ENCODE measurements at places on chromosomes 1 and 21. TPM values are rescaled to one million over a fixed set of nuclear protein-coding genes. Genes with fewer than 3 reads are reported as not detected.

DNA sequence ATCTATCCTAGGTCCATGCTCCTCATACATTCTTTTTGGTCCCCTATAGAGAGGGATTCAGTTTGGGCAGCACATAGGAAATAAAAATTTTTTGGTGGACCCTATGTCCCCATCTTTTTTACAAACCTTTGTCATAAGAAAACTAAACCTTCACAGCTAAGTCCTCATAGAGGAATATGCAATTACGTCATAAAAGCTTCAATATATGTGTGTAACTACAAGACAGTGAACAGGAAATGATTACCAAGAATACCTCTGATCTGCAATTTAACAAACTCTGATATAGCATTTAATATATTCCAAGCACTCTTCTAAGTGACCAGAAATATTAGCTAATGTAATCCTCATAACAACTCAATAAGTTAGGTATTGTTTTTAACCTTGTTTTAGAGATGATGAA, 6.3 kb upstream of the DENND2C start:
- DNase-seq, result no peak

The CYP4X1 gene
- total RNA-seq, result 0.78 TPM

- no peak for DNase-seq
Measured at GRCh38 chr1:3370856-3371703, 83.4 kb upstream of the ARHGEF16 start.

The KDM5B gene
- 75.0 TPM for total RNA-seq

The FAM110D gene
- total RNA-seq, result 2.8 TPM

DNA sequence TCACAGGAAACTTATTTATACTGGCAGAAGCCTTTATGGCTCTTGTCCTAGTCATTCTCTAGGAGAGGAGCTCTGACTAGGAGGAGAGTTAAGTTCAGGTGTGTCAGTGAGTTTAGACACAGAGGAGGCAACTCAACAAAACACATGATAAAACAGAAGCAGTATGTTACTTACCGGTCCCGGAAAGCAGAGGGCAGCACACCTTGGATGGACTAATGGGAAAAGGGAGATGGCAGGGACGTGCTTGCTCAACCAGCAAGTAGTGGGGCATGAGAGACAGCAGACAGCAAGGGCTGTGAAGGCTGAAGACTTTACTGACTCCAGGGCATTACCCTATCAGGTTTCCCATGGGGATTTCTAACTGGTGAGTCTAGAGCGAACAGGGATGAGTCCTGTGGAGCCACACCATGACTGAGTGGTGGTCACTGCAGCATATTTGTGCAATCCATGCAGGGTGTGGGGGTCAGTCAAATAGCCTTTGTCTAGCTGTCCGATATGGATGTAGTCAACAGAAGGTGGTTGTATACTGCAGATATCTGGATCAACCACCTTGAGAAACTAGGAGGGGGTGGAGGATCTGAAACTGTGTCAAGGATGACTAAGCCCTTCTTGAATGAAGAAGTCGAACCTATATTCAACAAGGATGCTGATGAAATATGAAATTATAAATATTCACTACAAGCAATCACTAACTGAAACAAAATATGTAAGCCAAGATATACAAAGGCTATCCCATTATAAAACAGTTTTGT, 596.3 kb upstream of the CHRM3 start:
- DNase-seq, result no peak

DNA sequence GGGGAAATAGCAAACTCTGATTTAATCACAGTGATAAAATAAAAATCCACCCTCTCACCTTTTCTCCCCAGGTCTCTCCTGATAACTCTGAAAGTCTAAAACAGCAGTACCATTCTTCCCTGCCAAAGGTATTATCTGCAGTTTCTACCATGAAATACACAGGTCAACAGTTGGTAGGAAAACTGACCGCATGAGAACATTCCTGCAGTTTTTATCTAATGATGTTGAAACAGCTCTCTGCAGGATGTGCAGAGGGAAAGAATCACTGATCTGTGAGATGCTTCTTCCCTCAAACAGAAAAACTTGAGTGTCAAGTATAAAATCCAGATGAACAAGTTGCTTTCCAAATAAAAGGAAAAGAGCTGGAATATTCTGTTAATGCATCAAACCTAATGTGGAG, 39.1 kb downstream of the KCNJ6 start:
- DNase-seq, result no peak

DNA sequence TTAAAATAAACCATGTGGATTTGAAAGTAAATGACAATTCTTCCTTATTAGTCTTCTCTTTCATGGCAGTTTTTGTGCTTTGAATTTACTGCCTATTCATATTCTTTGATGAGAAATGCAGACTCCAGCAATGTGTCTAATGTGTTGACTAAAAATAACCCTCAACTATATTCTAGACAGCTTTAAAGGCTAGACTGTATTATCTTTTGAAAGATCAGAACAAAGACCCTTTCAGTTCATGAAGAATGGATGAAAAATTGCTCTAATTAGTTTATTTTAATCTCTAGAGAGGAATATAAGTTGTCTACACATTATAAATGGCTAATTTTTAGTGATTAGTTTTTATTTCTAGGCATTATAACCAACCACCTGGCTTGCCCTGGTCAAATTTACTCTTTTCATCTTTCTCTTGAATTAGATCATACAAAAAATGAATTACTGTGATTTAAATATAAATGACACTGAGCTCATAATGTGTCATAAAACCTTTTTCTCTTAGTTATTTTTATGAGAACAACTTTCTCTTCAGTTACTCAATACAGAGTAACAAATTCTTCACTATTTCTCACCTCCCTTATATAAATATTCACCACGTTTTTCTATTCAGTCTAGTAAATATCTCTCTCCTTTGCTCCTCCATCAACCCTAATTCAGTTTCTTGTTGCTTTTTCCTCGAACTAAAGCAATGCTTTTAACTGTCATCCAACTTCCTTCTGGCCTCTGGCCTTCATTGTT, 428.5 kb upstream of the TMPRSS15 start:
- no peak for DNase-seq

GRCh38 chr1:32967888-32968568, 3.4 kb upstream of the RNF19B start:
- no peak for DNase-seq

- no peak for DNase-seq
Measured at GRCh38 chr1:98452162-98452561, 209.4 kb upstream of the SNX7 start.

DNA sequence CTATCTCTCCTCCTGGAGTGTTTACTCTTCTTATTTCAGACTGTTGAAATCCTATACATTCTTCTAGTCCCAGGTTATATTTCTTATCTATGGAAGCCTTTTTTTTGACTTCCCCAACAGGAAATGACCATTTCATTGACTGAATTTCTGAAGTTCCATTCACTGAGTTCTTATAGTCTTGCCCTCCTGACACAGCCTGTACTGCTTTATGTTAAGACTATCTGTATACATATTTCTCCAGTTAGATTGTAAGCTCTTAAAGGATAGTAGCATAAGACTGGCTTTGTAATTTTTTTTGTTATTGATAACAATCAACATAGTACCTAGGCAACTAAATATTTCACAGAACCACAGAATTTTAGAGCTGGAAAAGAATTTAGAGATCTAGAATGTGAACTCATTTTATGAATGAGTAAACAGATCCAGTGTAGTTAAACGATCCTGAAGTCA, 14.9 kb upstream of the MACF1 start:
- no peak for DNase-seq

The RER1 gene
- total RNA-seq, result 172 TPM

GRCh38 chr1:207251066-207251465, 70.4 kb upstream of the CD55 start:
- no peak for DNase-seq

DNA sequence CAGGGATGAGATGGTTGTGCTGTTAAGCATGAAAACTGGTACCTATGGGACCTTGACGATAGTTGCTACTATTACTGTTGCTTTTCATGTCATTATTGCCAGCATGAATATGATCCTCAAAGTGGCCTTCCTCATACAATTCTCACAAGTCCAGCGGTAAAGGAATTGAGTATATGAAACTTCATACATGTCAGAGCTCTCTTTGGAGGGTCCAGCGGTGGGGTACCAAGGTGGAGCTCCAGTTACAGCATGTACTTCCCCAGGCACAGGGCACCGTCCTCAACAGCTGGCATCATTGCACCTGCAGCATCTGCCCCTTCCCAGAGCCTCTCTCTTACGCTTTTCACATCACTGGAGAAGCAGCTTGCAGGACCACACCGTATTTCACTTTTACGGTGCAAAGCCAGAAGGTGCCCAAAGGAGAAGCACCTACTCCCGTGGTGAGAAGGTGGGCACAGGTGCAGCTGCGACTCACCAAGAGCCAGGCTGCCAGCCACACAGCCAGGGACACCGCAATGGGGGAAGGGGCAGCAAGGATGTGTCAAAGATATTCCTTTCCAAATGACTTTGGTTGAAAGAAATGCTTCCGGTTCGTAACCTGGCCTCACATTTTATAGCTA, 166.4 kb upstream of the IRF2BP2 start:
- DNase-seq, result no peak

GRCh38 chr1:231800108-231800507, 173.5 kb downstream of the DISC1 start:
- no peak for DNase-seq

DNA sequence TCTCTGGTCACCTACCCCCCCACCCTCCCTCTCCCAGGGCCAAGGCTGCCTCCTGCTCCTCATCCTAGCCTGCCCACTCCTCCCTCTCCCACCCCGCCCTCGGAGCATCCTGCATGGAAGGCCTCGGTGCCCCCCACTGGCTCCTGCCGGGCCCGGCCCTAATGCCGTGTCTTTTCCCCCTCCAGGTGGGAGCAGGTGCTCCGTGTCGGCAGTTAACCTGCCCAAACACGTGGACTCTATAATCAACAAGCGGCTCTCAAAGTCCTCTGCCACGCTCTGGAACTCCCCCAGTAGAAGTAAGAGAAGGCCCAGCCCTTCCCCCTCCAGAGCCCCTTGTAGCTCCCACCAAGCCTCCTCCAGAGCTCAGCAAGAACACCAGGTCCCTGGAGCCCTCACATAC, 18.8 kb downstream of the MAP7D1 start:
- DNase-seq, result no peak

The REN gene
- total RNA-seq, result not detected

DNA sequence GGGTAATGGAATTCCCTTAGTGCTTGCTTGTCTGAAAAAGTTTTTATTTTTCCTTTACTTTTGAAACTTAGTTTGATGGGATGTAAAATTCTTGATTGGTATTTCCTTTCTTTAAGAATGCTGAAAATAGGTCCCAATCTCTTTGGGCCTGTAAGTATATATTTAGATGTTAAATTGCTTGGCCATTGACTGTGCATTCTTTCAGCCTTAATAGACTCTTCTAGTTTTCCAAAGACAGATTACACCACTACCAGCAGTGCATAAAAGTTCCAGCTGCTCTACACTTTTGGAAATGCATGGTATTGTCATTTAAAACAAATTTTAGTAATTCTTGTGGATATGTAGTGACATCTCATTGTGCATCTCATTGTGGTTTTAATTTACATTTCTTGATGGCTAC, 464.8 kb upstream of the USP24 start:
- DNase-seq, result no peak

DNA sequence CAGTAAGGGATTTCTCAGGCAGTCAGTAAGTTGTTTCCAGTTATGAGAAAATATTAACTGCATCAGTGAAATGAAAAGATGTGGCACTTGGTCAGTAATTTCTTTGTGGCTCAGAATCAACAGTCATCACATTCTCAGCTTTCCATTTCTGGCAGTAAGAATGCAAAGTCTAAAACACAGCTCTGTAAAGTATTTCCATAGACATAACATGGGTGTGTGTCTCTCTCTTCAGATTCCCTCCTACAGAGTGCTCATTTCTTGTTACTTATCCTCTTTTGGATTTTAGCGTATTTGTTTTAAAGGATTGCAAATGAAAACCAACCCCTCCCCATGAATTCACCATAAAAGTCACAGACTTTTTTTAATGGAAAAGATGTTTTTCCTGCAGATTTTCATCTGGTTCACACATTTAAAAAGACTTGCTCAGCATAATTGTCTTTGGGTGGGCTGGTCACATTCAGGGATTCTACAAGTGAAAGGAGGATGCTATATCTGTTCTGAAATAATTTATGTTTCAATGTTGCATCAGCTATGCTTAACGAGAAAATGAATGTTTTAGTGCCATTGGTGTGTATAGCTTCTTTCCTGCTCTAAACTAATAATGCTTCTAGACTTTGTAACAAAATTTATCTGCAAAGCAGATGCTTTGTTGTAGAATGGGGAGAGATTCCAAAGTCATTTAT, 34.6 kb upstream of the CD55 start:
- no peak for DNase-seq

GRCh38 chr1:229266274-229266673, 4.6 kb upstream of the RAB4A start:
- DNase-seq, result no peak

- no peak for DNase-seq
Measured at GRCh38 chr1:36982709-36983108, 51.6 kb downstream of the GRIK3 start.

- no peak for DNase-seq
Measured at GRCh38 chr1:247096958-247097357, 7.2 kb downstream of the ZNF669 start.

- peak; percentile 63 for DNase-seq
Measured at GRCh38 chr1:202586018-202586821, 124.0 kb downstream of the SYT2 start.

DNA sequence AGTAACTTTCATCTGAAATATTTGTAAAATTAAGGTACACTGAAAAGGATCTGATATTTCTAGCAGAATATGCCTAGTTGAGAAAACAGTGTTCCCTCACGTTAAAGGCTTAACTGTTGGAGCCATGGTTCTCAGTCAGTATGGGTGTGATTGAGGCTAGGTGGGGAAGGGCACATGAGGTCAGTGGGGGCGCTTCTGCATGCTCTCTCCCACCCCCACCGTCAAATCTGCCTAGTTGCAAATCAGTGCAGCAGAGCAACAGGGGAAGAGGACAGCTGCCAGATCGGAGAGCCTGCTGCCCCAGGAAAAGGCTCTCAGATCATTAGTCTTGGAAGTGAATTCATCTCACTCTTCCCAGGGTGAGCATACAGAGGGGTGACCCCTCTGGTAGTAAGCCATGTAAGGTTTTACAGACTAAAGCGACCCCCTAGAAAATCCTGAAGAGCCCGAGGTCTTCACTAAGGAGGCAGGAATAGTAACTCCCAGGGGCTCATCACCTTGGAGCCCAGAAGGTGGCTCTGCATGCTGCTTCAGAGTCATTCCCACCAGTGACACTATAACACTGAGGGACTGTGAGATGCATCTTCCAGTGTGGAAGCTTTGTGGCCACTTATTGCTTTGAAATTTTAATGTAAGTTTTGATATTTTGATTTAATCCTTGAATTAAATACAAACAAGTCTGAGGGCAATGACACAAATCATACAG, 83.1 kb upstream of the BARHL2 start:
- DNase-seq, result no peak

- no peak for DNase-seq
Measured at GRCh38 chr1:74423471-74423870, 88.9 kb downstream of the LRRC53 start.

GRCh38 chr1:113307771-113308445, 82.4 kb upstream of the MAGI3 start:
- DNase-seq, result no peak

The RIPPLY3 gene
- total RNA-seq, result 0.20 TPM

The TSSK3 gene
- total RNA-seq, result 3.3 TPM

The SPOCD1 gene
- total RNA-seq, result 1.8 TPM
